Right kidney (tissue), 9 donors: ENCODE measurements at places on chromosomes 13 and 19.
A peak's percentile ranks its signal among the peaks of the same experiment; 100 is the strongest.

GRCh38 chr13:45231722-45232121 is 30.9 kb upstream of the KCTD4 start:
- no peak for DNase-seq

DNA sequence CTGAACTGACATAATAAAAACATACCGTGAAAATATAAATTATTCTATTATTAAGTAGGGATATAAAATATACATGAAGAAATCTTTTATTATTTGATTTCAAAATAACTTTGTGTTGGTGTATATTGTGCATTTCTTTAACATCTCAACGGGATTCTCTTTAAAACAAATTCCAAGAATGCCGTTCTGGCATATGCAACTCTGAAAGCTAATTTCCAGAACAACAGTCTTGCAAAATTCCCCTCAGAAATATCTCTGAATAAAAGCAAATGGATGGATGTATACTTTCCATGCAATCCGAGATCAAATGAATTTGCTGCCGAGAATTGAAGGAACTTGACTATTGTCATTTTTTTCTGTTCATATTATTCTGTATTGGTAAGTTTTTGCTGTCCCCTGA is 1579.8 kb downstream of the PCDH9 start:
- DNase-seq = no peak

- DNase-seq = peak; percentile 53
Measured at GRCh38 chr19:5993648-5994358, 15.9 kb upstream of the RANBP3 start.

GRCh38 chr13:85509512-85509911 is 289.7 kb downstream of the SLITRK6 start:
- no peak for DNase-seq

DNA sequence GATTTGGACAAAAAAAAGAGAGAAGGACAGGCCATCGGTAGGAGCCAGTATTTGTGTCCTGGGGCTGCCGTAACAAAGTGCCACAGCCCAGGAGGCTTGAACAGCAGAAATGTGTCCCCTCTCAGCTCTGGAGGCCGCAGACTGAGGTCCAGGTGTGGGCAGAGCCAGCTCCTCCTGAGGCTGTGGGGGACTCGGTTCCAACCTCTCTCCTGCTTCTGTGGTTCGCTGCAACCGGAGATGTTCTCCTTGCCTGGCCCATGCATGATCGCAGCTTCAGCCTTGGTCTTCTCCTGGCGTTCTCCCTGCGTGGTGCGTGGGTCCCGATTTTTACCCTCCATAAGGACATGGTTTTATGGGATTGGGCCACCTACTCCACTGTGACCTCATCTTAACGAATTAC is 85.9 kb upstream of the SOX1 start:
- DNase-seq = no peak

- DNase-seq = no peak
Measured at GRCh38 chr19:39540333-39540673, 342 bp upstream of the EID2 start.

DNA sequence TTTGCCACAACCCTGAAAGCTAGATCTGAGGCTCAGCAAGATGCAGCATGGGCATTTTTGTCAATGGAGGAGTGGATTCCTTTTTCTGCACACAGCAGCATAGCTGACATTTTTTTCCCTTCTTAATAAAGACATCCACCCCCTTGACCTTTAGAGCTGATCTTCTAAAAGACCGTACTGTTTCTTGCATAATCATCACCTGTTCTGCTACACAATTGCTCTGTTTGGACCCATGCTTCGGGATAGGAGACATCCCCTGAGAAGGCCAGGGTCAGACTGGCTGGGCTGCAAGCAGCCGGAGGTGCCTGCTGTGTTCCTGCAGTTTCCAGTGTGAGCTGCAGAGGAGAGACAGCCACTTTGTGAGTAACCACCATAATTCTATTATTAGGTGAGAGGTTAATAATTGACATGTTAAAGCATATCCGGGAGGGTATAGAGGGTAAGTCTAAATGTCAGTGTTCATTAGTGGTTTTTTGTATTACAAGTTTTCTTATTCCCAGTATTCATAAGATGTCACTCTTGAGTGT is 108.5 kb upstream of the C1QTNF9B start:
- DNase-seq = peak; percentile 31

DNA sequence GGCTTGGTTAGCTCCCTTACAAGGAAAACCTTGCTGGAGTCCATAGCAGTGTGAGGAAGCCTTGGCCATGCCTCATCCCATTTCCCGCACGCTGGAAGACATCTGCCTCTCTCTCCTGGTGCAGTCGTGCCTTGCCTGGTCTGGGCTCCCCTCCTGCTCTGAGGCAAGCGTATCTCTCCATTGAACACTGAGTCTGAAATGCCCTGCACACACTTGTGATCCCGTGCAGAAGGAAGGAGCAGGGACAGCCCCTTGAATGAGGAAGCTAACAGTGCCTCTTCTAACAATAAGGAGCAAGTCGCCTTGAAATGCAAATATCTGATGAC is 407 bp upstream of the ZNF440 start:
- no peak for DNase-seq

GRCh38 chr13:27352698-27353097 is 71.7 kb upstream of the GTF3A start:
- DNase-seq = no peak

DNA sequence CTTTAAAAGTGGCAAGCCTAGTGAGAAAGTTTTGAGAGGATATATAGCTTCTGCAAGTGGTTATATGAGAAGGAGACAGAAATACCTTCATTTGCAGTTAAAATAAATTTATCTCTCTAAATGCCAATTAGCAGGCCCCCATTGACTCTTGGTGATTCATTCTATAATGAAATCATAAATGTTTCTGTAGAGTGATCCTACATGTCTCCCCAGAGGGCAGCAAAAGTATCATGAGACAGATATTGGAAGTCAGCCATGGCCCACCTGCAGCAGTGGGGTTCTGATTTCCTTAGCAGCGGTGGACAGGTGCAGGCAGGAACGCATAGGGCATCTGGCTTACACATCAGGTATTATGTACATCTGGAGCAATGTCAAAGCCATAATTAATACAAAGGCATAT is 385.4 kb upstream of the SLC10A2 start:
- DNase-seq = no peak

DNA sequence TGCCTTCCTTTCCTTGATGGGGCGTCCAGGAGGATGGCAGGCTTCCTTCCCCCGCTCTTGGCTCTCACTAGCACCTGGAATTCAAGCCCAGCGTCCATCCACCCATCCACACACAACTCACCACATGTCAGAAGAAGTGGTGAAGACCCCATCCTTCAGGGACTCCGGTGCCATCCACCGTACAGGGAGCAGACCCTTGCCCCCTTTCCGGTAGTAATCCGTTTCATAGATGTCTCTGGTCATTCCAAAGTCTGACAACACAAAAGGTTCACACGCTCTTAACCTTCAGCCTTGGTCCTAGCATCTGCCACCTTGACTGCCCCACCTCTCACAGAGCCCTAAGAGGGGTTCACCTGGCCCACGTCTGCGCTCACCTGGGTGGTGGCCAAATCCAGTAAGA is 51.0 kb downstream of the ZNF557 start:
- no peak for DNase-seq

DNA sequence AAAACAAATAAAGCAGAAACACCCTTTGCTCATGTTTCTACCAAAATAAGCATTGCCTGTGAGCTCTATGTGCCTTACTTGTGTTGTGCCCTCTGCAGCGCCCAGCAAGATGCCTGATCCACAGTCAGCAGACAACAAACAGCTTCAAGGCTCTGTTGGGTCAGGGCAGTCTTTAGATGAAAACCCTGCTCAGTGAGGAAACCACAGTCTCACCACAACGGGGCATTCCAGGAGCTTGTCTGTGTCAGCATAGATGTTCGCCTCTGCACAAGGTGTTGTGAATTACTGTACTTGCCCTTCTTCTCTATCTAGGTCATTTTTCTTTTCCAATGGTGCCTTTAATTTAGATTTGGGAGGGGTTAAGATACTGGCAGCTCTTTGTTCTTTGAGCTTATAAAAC is 251.9 kb downstream of the COL4A1 start:
- no peak for DNase-seq

GRCh38 chr13:40588101-40588500 is 78.3 kb downstream of the FOXO1 start:
- DNase-seq = no peak

DNA sequence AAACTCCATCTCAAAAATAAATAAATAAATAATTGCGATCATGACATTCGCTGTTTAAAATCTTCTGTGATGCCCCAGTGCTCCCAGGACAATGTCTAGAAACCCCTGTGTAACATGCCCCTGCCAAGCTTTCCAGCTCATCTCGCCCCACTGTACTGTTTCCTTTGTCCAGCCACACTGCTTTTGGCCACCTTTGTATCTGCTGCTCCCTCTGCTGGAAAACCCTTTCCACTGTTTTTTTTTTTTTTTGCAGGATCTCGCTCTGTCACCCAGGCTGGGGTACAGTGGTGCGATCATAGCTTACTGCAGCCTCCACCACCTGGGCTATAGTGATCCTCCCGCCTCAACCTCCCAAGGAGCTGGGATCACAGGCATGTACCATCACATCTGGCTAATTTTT is 7.5 kb downstream of the PLAUR start:
- DNase-seq = no peak

DNA sequence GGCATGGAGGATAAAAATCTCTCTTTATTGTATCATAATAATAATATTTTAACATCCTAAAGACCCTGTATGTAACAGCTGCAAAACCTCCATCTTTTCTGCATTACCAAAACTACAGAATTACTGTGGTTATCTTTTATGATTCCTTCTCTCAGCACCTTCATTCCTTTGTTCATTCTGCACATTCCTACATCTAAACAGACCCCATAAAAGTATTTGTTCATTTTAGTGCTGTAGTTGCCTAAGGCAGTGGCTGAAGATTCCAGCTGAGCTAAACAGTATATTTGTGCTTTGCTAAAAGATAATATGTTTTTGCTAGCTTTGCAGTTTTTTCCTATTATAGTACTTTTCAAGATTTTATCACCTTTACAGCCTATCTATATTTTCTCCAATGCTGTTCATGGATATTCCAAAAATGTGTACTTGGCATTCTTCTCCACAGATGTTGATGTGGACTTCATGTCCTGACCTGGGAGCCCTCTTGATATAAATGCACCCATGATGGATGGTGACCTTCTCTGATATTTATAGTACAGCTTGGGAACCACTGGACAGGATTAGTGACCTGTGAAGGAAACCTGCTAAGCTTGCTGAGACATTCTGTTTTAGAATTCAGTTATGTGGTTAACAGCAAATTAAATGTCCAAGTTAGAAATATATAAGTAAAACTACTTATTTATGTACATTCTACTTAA is 2832.9 kb upstream of the PCDH20 start:
- no peak for DNase-seq

GRCh38 chr19:9702186-9702585 is 27.3 kb upstream of the ZNF562 start:
- DNase-seq = no peak

DNA sequence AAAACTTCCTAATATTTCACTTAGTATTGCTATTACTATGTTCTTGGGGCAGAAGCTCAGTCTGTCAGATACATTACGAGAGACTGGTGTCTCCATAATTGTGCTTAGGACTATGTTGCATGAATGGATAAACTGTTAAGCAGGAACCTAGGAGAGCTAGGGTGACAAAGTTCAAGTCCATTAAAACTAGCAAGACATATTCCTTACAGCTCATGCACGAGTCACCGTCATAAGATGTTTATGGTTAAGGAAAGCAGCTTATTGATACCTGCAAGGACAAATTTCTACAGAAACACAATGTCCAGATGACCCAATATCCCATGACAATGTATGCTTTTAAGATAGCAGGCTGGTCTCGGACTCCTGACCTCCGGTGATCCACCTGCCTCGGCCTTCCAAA is 5.7 kb upstream of the ZNF813 start:
- DNase-seq = no peak

DNA sequence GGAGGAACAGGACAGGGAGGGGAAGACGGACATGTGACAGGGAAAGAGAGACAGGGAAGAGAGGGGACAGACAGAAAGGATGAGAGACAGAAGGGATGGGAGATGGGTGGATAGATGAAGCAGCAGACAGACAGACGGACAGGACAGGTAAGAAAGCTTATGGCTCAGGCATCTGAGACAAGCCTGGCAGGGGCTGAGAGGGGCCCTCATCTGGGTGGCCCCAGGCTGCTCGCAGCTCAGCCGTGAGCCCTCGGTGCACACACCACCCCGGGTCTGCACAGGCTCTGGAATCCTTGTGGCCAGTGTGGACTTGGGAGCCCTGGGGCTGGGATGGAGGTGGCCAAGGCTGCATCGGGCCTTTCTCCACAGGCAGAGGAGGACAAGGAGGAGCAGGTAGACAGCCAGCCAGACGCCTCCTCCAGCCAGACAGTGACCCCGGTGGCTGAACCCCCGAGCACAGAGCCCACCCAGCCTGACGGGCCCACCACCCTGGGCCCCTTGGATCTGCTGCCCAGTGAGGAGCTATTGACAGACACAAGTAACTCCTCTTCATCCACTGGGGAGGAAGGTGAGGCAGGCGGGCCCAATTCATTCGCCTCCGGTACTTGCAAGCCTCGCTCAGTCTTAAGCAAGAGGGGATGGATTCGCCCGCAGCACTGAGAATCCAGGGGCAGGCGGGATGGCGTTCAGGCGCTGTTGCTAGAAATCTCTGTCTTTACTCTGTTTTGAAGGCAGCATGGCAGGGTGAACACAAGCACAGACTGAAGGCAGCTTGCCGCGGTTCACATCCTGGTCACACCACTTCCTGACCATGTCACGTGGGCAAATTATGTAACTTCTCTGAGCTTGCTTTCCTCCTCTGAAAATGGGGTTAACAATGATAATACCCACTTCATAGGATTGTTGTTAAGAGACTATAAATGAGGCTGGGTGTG is 14.0 kb downstream of the GRAMD1A start:
- DNase-seq = no peak

GRCh38 chr19:55552620-55553019 is 7.3 kb upstream of the SBK3 start:
- no peak for DNase-seq

DNA sequence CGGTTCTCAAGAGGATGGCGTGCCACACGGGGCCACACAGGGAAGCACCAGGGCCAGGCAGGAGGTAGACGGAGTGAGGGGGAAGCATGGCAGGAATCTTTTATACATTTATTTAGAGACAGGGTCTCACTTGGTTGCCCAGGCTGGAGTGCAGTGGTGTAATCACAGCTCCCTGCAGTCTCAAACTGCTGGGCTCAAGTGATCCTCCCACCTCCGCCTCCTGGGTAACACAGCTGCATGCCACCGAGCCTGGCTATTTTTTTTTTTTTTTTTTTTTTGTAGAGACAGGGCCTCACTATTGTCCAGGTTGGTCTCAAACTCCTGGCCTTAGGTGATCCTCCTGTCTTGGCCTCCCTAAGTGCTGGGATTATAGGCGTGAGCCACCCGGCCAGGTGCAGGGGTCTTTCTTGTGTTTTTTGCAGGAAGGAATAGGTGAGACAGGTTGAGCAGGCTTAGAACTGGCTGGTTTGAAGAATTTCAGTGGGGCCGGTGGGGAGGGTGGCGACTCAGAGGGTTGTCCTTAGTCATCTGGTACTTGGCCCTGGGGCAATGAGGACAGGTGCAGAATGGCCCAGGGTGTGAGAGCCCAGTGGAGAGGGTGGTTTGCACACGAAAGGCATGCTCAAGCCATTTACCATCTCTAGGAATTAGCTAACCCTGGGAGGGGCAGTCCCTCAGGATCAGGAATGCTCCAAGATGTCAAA is 7.6 kb downstream of the SSC5D start:
- no peak for DNase-seq
